Pancreas (tissue), 10 donors: ENCODE measurements at places on chromosomes 4 and X.

GRCh38 chr4:3413675-3414420 is 27.9 kb upstream of the HGFAC start:
- peak; percentile 51 for DNase-seq

- DNase-seq, result no peak
Measured at GRCh38 chrX:55695227-55696018, 22.1 kb upstream of the RRAGB start.

DNA sequence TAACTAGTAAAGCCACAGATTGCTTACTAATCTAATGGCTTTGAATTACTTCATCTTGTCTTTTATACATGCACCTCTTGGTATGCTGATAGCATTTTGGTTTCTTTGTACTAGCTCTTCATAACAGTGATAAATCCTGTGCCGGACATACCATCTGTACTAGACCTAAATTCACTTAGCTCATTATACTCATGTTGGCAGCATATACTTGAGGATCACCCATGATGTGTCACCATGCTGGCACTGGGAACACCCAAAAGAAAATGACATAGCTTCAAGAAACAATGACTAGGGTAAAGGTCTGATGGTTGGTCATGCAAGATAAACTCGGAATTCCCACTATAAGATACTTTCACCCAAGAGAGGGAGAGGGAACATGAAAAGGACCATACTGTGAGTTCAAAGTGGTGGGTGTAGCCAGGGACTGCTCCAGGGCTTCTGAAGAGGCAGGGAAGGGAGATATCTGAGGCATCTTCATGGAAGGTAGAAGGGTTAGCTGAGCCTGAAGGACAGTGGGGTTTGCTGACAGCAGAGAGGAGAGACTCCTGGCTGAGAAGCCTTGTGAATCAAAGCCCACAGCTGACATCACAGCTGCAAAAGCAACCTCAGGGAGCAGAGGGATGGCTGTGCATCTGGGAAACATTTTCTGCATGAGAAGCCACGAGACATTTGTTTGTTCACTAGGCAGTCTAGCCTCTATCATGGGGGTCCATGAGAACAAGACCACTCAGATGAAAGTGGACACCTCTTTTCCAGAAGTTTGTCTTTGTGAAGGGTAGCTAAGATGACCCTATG is 314.2 kb downstream of the RAB28 start:
- DNase-seq, result no peak

- no peak for DNase-seq
Measured at GRCh38 chr4:35883108-35883507, 361.2 kb downstream of the ARAP2 start.

DNA sequence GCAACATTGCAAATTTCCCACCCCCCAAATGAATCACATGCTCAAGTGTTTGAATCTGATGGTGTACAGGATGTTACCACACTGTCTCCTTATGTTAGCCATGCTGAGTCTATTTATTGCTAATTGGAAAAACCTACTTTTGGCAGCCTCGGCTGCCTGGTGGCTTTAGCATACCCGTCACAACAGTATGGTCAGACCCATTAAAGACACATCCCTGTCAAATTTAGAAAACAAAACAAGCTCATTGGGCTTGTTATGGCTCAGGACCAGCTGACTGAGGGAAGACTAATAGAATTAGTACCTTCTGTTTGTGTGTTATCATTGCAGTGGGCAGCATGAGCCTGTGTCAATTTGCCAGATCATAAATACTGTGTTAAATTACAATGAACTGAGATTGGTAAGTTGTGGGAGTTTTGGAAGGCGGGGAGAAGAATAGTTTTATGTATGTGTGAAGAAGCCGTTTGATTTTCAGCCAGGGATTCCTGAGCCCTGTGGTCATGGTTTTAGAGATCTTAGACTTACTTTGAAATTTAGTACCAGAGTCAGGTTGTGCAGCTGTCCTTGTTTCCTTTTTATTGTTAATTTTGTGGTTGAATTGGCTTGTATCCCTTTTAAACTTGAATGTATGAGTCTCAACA is 66.8 kb downstream of the POLA1 start:
- DNase-seq, result no peak

DNA sequence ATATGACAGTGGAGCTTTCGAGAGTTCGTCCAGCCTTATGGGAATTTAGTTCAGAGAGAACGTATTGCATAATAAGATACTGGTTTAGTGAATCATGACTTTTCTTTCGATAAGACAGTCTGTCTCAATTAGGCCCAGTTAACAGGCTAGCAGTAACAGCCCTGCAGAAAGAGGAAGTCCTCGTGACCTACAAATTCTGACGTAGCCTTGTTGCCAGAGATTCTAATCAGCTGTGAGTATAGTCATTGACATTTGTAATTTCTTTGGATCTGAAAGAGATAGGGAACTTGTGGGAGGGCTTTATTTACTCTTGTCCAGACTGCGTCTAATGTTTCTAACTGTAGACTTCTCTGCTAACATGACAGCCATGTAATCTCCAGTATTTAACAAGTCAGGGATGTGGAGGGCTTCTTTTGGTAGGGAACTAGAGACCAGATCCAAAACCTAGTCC is 15.8 kb downstream of the ART3 start:
- DNase-seq, result peak; percentile 6
